ENCODE measurements at places on chromosomes 1 and 21.

DNA sequence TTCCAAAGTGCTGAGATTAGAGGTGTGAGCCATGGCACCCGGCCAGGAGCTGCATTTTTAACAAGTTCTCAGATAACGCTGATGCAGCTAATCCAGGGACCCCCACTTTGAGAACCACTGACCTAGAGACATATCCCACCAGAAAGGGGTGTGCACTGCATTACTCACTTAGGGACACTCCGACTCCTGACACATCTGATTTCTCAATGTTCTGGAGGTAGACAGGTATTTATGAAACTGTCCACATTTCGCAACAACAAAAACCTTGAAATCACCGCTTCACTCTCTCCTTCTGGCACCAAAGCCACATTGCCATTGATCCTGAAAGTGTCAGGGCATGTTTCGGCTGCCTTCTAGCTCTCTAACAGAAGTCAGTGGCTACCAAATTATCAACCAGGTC lies 23.2 kb upstream of the CAMTA1 start:
- no peak for DNase-seq

GRCh38 chr1:26279456-26280332 lies at the start of gene SH3BGRL3:
Gene SH3BGRL3 (plus strand): TSS chr1:26280086. CDS start chr1:26280156, 70 bp downstream.
- DNase-seq: peak; percentile 53

DNA sequence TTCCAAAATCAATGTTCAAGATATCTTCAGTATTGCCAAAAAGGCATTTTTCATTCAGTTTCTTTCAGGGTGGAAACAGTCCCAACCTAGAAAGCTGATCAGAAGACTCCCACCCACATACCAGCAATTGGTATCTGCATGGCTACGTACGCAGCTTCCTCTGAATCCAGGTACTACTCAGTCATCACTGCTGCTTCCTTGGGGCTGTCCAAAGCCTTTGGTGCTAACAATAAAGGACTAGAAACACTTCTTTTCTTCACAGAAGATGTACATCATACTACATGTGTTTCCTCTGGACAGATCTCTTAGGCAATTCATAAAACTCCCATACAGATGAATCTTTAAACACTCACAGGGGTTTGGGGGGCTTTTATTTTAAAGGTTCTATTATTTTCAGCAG lies 29.8 kb downstream of the VPS26C start:
- no peak for DNase-seq

DNA sequence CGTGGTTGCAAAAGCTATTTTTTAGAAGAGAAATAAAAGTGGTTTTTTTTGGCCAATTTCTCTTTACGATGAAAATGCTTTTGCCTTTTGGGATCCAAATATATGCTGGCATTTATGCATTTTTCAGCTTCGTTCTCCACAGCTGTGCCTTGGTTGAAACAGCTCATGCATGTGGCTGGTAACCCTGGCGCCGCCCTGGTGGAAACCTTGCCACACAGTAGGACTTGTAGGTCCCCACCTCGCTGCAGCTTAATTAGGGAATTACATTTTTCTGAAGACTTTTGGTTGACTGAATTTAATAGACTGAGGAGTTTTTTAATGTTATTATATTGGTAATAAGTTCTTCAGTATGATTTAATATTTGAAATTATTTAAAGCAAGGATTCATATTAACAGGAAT lies 12.7 kb upstream of the PCP4 start:
- DNase-seq: no peak

GRCh38 chr1:19514391-19514831 lies 29.1 kb upstream of the CAPZB start:
- no peak for DNase-seq

- DNase-seq: no peak
Measured at GRCh38 chr1:180309338-180309737, 79.3 kb downstream of the LHX4 start.

DNA sequence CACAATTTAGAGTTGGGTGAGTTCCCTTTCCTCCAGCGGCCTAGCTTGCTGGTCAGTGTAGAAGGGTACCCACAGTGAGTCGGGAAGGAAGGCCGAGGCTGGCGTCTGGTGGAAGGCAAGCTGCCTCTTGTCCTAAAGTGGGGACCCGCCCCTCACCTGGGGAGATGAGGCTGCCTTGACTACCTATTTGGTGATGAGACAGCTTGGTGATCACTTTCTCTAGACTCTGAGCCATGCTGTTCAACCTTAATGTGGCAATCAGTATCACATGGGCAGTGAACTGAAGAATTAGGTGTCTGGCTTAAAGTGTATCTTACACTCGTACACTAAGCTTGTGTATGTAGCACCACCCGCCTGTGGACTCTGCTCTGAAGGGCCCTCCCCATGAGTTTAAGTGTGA lies 100.7 kb downstream of the COLGALT2 start:
- DNase-seq: no peak

- DNase-seq: no peak
Measured at GRCh38 chr21:45351526-45352275, 53.3 kb upstream of the COL18A1 start.

DNA sequence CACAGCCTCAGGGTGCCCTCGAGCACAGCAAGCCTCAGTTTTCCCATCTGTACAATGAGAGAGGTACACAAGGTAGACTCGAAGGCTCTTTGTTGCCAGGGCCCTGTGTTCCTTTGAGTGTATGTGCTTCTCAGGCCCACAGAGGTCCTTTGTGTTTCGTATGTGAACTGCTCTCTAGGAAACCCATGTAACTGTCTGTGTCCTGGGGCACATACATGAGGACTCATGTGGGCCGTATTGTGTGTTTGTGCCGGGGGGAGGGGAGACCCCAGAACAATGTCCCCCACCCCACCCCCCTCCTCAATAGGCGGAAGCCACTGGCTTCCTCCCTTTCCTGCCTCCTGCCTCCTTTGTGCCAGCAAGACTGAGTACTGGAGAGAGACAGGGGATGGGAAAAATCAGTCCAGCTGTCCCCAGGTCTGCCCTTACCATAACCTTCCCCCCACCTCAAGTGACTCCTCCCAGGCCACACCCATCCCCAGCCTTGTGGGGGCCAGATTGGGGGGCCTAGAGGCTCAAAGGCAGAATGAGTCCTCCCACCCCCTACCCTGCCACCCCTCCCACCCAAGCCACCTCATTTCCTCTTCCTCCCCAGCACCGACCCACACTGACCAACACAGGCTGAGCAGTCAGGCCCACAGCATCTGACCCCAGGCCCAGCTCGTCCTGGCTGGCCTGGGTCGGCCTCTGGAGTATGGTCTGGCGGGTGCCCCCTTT lies at the start of gene TIE1:
TIE1 (plus strand) TSS at position 605 of the 717 bp plus-strand sequence; CDS start at position 695, 90 bp downstream.
- DNase-seq: no peak

DNA sequence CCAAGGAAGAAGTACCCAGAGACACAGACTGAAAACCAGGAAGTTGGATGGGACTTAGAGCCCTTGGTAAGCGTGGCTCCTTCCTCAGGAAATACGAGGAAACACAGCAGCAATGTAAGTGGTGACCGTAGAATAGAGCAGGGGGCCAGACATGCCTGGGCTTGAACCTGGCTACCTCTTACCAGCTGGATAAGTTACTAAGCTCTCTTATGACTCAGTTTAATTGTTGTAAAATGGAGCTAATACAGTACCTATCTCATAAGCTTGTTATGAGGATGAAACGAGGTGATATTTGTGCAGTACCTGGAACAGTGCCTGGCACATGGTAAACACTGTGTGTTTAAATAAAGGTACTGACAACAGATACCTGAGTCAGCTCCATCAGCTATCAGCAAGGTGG lies 19.2 kb downstream of the EBNA1BP2 start:
- DNase-seq: no peak

GRCh38 chr1:221284028-221284427 lies 404.8 kb downstream of the HLX start:
- no peak for DNase-seq

GRCh38 chr1:27872802-27873551 lies 633 bp downstream of the THEMIS2 start:
- DNase-seq: no peak
